ENCODE measurements at places on chromosomes 7 and 10.

GRCh38 chr7:139675127-139676125 is 102.4 kb downstream of the HIPK2 start:
- DNase-seq, result no peak

DNA sequence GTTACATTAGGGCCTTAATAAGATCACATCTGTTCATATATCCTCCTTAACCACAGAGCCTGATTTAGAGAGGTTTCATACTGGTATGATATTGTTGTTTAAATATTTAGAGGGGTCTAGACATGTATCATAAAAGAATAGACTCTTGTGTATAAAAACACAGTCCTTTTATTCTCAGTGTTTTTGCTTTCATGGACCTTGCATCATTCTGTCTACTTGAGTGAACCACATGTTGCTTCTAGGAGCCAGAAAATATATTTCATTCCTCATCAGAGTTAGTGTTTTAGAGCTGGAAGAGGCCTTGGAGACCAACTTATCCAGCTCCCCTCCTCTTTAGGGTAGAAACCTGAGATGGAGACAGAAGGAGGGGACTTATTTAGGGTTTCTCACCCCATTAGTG is 312.8 kb downstream of the LRMDA start:
- no peak for DNase-seq

DNA sequence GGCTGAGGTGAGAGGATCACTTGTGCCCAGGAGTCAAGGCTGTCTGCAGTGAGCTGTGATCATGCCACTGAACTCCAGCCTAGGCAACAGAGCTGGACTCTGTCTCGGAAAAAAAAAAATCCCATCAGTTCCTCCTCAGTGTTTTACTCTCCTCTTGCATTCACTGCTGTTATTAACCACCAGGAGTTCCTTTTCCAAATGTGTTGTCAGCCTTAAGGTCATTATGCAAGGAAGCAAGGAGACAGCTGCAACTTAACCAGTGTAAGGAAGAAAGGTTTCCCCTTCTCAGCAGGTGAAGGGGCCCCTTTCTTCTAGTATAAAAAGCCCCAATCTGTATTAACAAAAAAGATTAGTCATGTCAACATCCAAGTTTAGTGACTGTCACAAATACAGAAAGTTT is 86.6 kb upstream of the LEP start:
- DNase-seq, result no peak

GRCh38 chr10:43912469-43912868 is 263.8 kb upstream of the ZNF32 start:
- DNase-seq, result no peak

DNA sequence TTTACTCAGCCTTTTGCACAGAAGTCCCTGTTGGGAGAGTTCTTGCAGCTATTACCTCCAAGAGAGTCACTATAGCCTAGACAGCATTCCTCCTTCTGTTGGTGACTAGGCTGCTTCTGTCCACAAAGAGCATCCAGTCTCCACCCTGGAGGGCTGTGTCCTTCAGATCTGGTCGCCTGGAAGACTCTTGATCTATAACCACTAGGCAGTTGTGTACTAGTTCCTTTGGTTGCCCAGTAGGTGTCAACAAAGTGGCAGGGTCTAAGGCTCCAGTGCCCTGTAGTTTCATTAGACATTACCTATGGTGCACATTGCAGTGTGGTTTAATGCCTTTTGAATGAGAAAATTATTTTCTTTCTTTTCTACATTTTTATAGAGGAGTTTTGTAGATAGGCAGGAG is 11.3 kb upstream of the AKR1C2 start:
- no peak for DNase-seq

GRCh38 chr10:110497438-110498086 is at the start of gene DUSP5:
Gene DUSP5, plus strand, starts transcription at chr10:110497907. Its CDS starts 215 bp downstream, at chr10:110498122.
- DNase-seq, result peak; percentile 83

- no peak for DNase-seq
Observed at GRCh38 chr7:83355143-83355542, 192.5 kb upstream of the PCLO start.

DNA sequence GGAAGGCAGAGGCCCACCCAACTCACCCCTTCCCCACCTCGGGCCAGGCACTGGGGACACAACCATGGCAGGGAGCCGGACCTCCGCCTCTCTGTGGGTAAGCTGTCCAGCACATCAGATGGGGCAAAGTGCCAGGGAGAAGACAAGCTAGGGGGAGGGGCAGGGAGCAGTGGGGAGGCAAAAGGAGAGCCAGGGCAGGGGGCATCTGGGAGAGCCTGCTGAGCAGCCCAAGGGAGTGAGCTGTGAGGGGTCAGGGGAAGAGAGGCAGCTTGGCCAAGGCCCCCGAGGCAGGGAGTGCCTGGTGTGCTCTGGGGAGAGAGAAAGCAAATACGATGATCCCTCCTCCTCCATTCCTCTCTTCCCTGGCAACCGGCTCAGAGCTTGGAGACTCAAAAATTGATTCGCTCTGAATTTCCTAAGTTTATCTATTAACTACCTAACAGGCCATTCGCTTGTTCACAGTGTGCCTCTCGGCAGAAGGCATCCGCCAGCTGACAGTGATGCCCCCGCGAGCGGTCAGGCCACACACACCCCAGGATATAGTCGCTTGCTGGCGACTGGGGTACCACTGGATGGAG is 4.5 kb downstream of the CAMK2B start:
- DNase-seq, result no peak

- DNase-seq, result no peak
Observed at GRCh38 chr10:91779011-91779605, 19.1 kb upstream of the TNKS2 start.

DNA sequence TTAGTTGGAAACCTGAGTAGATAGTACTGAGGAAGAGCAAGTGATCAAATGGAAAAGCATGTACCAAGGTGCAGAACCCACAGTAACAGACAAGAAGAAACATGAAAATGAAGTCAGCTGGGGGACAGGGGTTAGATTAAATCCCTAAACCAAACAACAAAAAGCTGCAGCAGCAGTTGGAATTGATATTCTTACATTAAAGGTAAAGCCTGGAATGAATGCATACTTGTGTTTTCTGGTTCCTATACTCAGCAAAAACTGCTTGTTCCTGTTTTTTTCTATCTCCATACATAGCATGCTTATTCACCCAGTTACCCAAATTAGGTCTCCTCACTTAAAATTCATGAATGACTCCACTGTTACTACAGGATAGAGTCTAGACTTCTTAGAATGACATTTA is 92.4 kb downstream of the TPST1 start:
- DNase-seq, result no peak

- DNase-seq, result no peak
Observed at GRCh38 chr7:114943530-114943929, 21.6 kb downstream of the MDFIC start.

GRCh38 chr7:80453699-80454340 is 58.0 kb downstream of the GNAT3 start:
- no peak for DNase-seq

DNA sequence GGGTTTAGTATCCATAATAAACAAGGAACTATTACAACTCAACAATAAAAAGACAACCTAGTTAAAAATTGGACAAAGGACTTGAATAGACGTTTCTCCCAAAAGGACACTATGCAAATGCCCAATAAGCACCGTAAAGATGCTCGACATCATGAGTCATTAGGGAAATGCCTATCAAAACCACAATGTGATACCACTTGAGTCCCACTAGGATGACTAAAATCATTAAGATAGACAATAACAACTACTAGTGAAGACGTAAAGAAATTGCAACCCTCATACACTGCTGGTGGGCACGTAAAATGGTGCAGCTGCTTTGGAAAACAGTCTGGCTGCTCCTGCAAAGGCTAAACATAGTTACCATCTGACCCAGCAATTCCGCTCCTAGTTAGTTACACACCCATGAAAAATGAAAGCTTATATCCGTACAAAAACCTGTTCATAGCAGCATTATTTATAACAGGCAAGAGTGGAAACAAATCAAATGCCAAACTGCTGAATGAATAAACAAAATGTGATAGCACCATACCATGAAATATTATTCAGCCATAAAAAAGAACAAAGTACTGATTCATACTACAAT is 17.3 kb downstream of the CCDC3 start:
- DNase-seq, result no peak

GRCh38 chr10:21530641-21531040 is 3.4 kb upstream of the MLLT10 start:
- DNase-seq, result no peak

- no peak for DNase-seq
Observed at GRCh38 chr7:116786791-116787443, 75.5 kb upstream of the CAPZA2 start.

GRCh38 chr7:150307129-150307528 is 16.0 kb upstream of the LRRC61 start:
- DNase-seq, result no peak

- no peak for DNase-seq
Observed at GRCh38 chr7:1673581-1674118, 3.6 kb downstream of the ELFN1 start.

DNA sequence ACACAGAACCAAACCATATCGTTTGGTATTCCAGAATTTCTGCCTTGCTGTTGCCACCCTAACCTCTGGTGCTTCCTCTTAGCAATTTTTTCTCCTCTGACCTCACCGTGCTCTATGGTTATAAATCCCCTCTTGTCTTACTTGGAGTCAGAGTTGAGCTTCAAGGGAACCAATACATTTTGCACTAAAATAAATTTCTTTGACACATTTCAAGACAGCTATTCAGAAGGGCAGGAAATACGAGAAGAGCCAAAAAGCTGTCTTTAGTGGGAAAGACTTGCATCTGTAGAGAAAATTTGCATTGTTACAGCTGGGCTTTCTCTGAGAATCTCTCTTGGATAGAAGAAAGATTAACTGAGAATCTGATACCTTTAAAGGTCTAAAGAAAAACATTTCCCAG is 14.5 kb upstream of the AKR1C2 start:
- no peak for DNase-seq

- no peak for DNase-seq
Observed at GRCh38 chr7:55189146-55189766, 170.4 kb downstream of the EGFR start.

DNA sequence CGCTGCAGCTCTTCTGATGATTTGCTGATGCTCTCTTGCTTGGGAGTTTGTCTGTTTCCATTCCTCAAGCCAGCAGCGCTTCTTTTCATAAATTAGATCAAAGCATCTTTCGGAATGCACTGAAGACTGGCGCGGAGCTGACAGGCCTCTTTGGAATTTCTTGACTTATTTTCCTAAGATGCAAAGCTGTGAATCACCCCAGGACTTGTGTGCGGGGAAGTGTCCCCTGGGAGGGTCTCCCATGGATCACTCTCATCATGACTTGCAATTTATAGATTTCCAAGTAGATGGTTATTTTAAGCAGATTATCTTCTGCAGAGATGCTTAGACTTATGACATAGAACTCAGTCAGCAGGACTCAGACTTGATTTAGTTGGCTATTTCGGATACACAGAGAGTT is 467.2 kb downstream of the TCERG1L start:
- DNase-seq, result no peak

DNA sequence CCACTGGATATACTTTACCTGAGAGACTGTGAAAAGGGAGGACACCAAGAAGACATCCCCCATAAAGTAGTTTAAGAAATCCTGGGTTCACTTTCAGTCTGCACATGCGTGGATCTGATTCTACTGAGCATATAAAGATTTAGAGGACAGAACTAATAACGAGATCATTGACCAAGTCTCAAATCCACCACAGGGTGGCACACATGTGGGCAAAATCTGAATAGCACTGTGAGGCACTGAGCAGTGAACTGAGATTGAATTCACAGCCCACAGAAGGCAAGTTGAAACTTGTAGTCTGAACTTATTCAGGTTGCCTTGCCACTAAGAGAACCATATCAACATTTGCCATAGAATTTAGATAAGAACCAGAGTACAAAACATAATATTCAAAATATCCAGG is 818.6 kb downstream of the GRID1 start:
- no peak for DNase-seq

GRCh38 chr7:137166363-137166762 is 177.2 kb downstream of the PTN start:
- DNase-seq, result no peak

- no peak for DNase-seq
Observed at GRCh38 chr7:9498303-9498702, 1064.9 kb downstream of the NXPH1 start.

GRCh38 chr10:13613519-13613918 is 26.8 kb downstream of the PRPF18 start:
- no peak for DNase-seq

DNA sequence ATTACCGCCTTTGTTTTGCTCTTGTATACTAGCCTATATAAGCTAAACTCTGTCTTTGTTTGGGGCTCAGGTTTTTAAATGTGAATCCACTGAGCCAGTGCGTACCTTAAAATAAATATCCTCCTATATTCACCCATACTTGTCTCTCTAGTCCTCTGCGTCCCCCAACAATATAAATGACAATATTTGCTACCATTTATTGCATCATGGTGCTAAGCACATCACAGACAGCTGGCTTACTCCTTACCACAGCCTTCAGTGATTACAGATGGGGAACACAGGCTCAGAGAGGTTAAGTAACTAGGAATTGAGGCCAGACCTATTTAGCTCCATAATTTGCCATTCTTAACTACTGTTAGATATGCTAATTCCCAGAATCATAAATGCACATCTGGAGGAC is 3.4 kb upstream of the ADCK2 start:
- no peak for DNase-seq

DNA sequence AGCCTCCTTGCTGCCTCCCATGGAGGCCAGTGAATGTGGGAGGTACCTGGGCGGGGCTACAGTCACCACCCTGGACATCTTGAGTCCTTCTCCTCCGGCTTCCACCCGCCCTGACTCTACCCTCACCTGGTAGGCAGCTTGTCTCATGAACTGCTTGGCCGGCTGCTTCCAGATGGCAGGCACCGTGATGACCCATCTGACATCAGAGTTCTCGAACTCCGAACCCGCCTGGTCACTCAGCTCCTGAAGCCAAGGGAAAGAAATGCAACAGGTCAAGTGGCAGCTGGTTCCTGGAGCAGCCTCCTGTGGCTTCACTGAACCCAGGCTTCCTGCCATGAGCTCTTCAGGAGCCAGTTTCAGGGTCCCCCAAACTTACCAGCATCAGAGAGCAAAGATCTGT is 50.1 kb downstream of the HSPA12A start:
- no peak for DNase-seq

DNA sequence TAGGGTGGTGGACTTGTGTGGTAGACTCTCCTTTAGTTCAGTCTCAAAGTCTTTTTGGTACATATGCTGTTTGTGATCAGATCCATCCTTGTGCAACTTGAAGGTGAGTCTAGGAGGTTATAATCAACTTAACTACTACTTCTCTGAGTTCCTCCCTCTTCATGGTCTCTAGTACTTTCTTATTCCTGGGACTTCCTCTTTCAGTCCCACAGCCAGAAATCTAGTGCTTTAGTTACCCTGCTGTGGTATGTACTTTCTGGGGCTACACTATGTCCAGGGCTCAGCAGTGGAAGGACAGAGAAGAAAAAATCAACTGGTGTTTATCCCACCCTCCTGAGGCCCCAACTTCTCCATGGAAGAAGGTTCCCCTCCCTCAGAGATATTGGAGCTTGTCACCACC is 19.4 kb upstream of the ATAD1 start:
- no peak for DNase-seq

DNA sequence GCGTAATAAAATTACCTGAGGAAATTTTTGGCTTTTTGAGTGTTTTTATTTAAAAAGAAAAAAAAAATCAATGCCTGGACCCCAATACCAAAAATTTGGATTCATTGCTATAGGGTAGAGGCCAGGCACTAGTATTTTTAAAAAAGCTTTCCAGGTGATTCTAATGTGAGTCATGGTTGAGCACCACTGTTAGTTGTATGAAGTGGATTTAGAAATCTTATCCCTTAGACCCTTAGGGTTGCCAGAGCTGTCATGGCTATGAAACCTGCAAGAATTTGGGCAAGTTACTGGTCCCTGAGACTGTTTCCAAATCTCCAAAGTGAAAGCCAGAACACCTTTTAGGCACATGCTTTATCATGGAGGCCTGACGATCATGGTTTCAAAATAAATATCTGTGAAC is 262.5 kb downstream of the AHR start:
- DNase-seq, result no peak

GRCh38 chr10:76086761-76087639 is 655.6 kb downstream of the LRMDA start:
- DNase-seq, result no peak
